ENCODE measurements at places on chromosomes 13 and 19. TPM values are rescaled to one million over a fixed set of nuclear protein-coding genes. Genes with fewer than 3 reads are reported as not detected.

Gene LYPD5
- 2.8 TPM for total RNA-seq

Gene FCER2
- not detected for total RNA-seq

Gene MEF2B
- total RNA-seq: 0.28 TPM

Gene ZNF780B
- total RNA-seq: 12.7 TPM

Gene LIM2
- not detected for total RNA-seq

Gene SIGLEC10
- not detected for total RNA-seq

Gene ATP8A2
- not detected for total RNA-seq

Gene MEX3D
- 42.0 TPM for total RNA-seq

Gene COL4A2
- 914 TPM for total RNA-seq

Gene MBD3L2B
- total RNA-seq: not detected

Gene ZNF699
- 15.1 TPM for total RNA-seq

Gene MEDAG
- total RNA-seq: 95.8 TPM

Gene ADAMTS10
- 15.8 TPM for total RNA-seq

Gene DCLK1
- total RNA-seq: 2.1 TPM

Gene PRR20A
- not detected for total RNA-seq

Gene TMEM161A
- total RNA-seq: 23.7 TPM

Gene OSCAR
- total RNA-seq: 1.2 TPM

Gene SIGLECL1
- not detected for total RNA-seq

All from regular cardiac myocyte (primary cell).